ENCODE measurements at places on chromosomes 1 and 21. TPM values are rescaled to one million over a fixed set of nuclear protein-coding genes. Genes with fewer than 3 reads are reported as not detected.

The NKAIN1 gene
- not detected for total RNA-seq

The WDR64 gene
- not detected for total RNA-seq

The RC3H1 gene
- total RNA-seq = 10.4 TPM

The CELA3A gene
- not detected for total RNA-seq

The ZBTB21 gene
- 12.5 TPM for total RNA-seq

The PTPRF gene
- 202 TPM for total RNA-seq

The IFI44L gene
- total RNA-seq = 0.13 TPM

The HMGCS2 gene
- 0.26 TPM for total RNA-seq

The C8B gene
- total RNA-seq = not detected

The MTARC2 gene
- total RNA-seq = 1.7 TPM

The LRRC8C gene
- 5.5 TPM for total RNA-seq

The KLHL21 gene
- 30.2 TPM for total RNA-seq

The CLCA1 gene
- total RNA-seq = 0.26 TPM

The HES4 gene
- total RNA-seq = 83.5 TPM

The LIPI gene
- not detected for total RNA-seq

The C1orf94 gene
- total RNA-seq = not detected

The KRTAP13-2 gene
- total RNA-seq = not detected

The MYOG gene
- not detected for total RNA-seq

Data from bronchial epithelial cell (primary cell).